Small intestine (tissue), 16 donors: ENCODE measurements at places on chromosomes 4 and X. TPM values are rescaled to one million over a fixed set of nuclear protein-coding genes. Genes with fewer than 3 reads are reported as not detected.

- DNase-seq = no peak
Measured at GRCh38 chr4:82983444-82983843, 27.2 kb downstream of the LIN54 start.

SSX3 gene
- polyA plus RNA-seq = not detected

ABCG2 gene
- polyA plus RNA-seq = 6.5 TPM

GRCh38 chr4:184833046-184833838 lies 7.5 kb upstream of the ACSL1 start:
- no peak for DNase-seq

DNA sequence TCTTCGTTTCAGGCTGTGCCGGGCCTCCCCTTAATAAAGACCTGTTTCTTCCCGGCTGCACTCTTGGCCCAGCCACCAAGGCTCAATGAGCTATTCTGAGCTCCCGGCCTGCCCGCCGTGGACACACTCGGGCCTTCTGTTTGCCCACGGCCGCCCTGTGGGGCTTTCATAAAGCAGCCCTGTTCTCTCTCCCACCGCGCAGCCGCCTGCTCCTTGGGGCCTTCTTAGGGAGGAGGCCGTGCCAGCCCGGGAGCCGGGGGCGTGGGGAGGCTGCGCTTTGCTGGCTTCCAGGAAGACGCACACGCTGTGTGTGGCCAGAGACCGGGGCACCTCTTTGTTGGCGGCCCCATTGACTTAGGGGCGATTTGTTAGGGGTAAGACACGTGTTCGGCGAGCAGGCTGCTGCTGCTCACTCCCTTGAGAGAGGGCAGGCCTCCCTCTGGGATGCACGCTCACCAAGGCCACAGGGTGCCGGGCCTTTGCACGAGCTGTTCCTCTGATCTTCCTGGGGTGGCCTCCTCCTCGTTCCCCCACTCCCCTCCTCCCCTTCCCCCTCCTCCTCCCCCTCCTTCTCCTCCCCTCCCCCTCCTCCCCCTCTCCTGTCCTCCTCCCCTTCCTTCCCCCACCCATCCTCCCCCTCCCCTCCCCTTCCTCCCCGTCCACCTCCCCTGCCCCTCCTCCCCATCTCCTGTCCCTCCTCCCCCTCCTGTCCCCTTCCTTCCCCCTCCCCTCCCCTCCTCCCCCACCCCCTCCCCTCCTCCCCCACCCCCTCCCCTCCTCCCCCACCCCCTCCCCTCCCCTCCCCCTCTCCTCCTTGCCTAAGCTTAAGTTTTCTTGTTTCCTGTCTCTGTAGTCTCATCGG lies 11.3 kb downstream of the BLOC1S4 start:
- DNase-seq = no peak

TCEAL6 gene
- not detected for polyA plus RNA-seq

EPGN gene
- polyA plus RNA-seq = not detected

UGT2B15 gene
- 2.5 TPM for polyA plus RNA-seq

GRCh38 chr4:82975792-82976191 lies 34.8 kb downstream of the LIN54 start:
- no peak for DNase-seq

- no peak for DNase-seq
Measured at GRCh38 chr4:26788341-26788733, 72.3 kb upstream of the STIM2 start.

DNA sequence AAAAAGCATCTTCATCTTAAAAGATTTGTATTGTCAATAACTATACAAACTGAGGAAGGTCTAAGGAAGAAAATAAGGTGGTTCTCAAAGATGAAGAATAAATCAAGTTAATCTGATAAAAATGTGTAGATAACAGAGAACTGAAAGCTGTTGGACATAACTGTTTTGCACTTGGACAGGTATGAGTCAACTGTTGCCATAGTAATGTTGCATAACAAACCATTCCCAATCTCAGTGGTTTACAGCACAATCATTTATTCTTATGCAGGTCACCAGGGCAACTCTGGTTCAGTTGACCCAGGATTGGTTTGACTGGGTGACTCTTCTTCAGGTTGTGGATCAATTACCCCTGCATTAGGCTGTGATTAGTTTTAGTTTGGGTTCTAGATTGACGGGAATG lies 2197.7 kb downstream of the ARAP2 start:
- DNase-seq = no peak

GPR50 gene
- not detected for polyA plus RNA-seq

GRCh38 chrX:110032534-110033147 lies 29.7 kb downstream of the TMEM164 start:
- DNase-seq = no peak

DNA sequence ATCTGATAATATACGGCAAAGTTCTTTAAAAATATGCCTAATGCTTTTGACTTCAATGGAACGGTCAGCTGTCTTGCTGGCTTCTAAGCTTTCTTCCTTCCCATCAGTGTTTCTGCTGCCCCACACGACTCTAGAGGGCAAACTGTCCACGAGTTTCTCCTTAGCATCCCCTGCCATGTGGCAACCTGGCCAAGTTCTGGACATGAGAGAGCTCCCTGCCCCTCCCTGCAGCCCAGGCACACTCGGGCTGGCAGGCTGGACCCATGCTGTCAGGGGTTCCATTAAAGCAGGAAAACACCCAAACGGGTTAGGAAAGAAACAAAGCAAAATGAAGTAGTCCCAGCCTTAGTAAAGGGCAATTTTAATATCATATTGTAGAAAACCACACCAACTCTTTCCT lies 38.8 kb downstream of the KDR start:
- no peak for DNase-seq

DNA sequence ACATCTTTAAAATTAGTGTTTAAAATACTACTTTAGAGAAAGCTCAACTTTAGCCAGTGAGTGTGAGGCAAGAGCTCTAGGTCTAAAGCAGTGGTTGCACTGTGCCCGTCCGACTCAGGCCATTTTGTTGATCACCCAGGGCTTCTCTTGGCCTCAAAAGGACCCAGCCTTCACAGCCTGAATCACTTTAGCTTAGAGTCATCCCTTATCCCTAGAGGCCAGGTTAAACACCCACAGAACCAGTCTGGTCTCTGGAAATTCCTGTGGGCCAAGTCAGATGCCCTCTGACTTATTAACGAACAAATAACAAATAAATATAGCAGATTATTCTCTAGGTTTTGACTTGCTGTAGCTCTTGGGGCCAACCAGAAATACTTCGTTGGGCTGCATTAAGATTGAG lies 102.3 kb downstream of the WWC2 start:
- DNase-seq = no peak

DNA sequence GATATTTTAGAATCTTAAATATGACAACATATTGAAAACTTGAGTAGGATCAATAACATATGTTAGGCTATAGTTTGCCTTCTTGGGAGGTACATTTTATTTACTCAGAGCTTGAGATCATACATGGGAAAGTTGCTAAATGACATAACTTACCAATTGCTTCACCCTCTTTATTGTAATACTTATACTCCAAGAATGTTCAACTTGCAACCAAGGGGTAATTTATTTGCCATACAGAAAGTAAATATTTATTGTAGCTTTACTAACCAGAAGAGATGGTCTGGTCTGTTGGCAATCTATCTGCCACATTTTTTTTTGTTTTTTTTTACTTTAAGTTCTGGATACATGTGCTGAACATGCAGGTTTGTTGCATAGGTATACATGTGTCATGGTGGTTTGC lies 426.6 kb downstream of the ARHGAP24 start:
- no peak for DNase-seq

DNA sequence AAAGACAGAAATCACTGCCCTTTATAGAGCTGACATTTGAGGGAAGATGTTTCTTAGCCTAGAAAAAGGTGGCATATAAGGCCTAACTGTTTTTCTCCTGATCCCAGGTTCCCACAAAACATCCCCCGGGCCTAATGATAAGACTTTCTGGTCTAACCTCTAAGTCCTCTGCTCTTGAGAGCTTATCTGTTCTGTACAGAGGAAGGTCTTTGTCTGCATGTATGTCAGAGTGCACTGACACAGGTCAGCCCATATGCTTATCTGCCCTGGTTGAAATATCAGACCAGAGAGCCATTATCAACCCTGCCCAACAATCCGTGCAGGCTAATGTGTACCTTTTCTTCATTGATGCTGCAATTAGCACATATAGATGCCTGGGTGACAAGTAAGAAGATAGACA lies 76.2 kb downstream of the ARHGEF9 start:
- peak; percentile 5 for DNase-seq

- DNase-seq = no peak
Measured at GRCh38 chr4:185721190-185722028, 90.6 kb downstream of the SORBS2 start.

GRCh38 chrX:506341-506740 lies 119.6 kb upstream of the PPP2R3B start:
- DNase-seq = no peak

- DNase-seq = no peak
Measured at GRCh38 chr4:7323872-7324650, 110.7 kb downstream of the PSAPL1 start.

GRCh38 chr4:153252122-153252521 lies 47.9 kb downstream of the TRIM2 start:
- DNase-seq = no peak
